NCI-H446 treated with DMSO at 0.1 percent for 48 hours (cell line): ENCODE measurements at places on chromosomes 7 and 10.

- no peak for DNase-seq
Observed at GRCh38 chr10:71773221-71773971, at the start of gene VSIR. Gene VSIR (minus strand): TSS chr10:71773520. CDS start chr10:71773439, 81 bp downstream.

GRCh38 chr10:86651631-86652331 lies 2.6 kb upstream of the OPN4 start:
- no peak for DNase-seq

DNA sequence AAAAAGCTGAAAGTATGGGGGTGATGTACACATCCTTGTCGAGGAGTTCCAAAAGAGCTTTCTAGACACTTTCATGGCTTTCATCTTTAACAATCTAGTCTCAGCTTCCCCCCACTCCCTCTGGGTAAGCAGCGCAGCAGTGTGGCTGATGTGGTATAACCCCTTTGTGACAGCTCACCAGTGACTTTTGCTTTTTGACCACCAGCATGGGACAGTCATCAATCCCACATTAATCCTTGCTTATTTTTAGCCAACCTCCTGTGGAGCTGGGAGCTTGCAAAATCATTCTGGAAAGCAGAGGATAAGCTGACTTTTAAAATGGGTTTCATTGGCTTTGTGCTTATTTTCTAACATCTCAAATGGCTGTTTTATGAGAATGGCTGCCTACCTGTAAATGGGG lies 272.7 kb downstream of the HDAC9 start:
- DNase-seq, result no peak

- DNase-seq, result no peak
Observed at GRCh38 chr7:108104324-108104723, 25.8 kb downstream of the LAMB4 start.

DNA sequence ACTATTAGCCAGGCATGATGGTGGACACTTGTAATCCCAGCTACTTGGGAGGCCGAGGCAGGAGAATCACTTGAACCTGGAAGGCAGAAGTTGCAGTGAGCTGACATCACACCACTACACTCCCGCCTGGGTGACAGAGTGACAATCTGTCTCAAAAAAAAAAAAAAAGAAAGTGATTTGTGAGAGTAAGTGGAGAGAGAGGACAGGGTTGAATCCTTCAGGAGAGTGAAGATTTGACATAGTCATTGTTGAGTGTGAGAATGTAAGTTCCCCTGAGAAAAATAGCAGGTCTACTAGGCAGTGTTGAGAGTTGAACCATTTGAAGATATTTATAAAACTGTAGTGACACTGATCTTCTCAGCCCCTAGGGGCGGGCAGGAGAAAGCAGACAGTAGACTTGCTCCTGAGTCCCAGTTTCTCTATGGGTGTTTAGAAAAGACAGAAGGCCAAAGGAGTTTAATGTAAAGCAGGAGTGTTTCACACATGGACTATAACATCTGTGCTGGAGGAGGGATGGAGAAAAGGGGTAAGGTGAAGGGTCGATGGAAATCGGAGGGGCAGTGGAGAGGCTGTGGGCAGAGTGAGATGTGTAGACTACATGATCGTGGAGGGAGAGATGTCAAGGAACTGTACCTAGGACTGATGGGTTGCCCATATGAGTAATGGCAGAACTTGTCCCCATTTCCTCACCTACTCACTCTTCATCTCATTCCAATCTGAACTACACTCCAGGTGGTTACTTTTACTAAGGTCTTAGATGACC lies 13.7 kb upstream of the LAMB4 start:
- no peak for DNase-seq

DNA sequence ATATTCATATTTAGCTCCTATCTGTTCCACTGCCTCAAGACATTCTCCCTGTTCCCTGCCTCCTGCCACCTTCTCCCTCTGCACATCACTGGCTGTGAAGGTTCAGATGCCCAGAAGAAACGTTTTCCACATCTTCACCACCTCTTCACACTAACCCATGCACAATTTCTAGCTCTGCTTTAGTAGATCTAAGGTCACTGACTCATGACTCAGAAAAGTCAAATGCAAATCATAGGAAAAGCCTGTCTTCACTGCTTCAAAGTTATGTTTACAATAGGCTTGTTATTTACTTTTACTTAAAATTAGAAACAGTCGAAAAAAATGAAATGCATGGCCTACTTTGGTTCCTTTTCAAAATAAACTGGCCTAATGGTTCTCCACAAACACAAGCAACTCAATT lies 2.5 kb downstream of the SCRN1 start:
- no peak for DNase-seq

GRCh38 chr7:120725376-120726039 lies 132.4 kb downstream of the TSPAN12 start:
- DNase-seq, result peak; percentile 58

GRCh38 chr10:51297438-51297837 lies 223.2 kb downstream of the PRKG1 start:
- no peak for DNase-seq

DNA sequence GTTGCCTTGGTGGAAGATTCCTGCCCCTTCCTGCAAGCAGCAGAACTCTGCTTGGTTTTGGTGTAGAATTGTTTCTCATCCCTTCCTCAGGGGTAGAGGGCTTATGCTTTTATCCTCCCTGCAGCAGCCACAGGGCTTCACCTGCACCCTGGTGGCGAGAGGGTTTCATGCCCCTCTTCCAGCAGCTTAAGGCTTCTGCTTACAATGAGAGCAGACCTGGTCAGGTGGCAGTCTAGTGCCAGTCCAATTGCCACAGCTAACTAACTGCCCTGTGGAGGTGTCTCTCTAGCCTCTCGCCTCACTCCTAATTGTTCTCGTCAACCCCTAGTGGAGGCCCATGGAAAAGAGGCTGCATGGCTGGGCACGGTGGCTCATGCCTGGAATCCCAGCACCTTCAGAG lies 19.3 kb downstream of the ACBD7 start:
- DNase-seq, result no peak

DNA sequence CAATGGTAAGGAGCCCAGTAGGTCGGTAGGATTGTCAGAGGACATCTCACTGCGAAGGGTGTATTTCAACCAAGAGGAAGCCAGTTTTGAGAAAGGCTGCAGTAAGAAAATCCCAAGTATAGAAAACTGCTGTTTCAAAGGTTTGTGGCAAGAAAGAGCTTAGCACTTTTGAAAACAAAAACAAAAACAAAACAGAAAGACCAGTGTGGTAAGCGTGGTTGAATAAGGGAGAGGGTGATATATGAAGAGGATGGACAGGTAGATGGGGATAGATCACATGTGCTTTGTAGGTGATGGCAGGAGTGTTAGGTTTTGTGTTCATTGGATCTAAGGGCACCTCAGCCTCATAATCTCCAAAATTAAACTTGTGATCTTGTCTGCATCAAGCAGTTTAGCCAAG lies 141.6 kb upstream of the WNT16 start:
- DNase-seq, result no peak

- no peak for DNase-seq
Observed at GRCh38 chr10:62817121-62817765, 1.1 kb upstream of the EGR2 start.

DNA sequence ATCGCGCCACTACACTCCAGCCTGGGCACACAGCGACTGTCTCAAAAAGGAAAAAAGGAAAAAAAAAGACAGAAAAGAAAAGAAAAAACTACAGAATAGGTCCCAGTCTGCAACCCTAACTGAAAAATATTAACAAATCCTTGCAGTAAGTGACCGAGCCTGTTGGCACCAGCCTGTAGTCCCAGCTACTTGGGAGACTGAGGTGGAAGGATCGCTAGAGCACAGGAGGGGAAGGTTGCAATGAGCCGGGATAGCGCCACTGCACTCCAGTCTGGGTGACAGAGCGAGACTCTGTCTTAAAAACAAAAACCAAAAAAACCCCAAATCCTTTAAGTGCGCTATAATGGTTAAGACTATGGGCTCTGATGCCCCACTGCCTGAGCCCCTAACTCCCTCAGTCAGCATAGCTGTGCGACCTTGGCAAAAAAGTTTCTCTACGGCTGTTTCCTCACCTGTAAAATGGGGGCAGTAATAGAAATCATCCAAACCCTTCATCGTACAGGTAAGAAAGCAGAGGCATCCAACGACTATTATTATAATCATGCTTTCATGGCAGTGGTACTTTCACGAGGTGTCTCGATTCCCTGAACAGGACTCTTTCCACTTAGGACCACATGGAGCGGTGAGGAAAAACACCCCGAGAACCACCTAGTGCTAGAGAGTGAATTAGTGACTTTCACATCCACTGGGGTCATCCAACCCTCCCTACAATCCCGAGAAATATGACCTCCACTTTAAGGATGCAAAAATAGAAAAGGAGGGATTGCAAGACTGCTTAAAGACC lies 755 bp downstream of the TOMM7 start:
- DNase-seq, result no peak

DNA sequence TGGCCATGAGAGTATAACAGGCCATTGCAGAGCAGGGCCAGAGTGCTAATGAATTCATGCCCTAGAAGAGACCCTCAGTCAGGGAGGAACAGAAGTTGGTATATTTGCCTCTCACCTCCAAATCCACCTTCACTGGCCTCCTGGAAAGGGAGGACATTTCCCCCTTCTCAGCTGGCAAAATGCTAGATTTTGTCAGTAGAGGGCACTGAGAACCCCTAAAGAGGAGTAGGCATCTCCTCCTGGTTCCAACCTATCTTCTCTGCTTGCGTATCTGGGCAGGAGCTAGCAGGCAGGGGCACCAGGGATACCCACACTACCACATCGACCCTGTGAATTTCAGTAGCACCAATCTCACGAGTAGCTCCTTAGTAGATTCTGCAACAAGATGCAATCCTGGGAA lies 79.8 kb upstream of the GHITM start:
- DNase-seq, result no peak

DNA sequence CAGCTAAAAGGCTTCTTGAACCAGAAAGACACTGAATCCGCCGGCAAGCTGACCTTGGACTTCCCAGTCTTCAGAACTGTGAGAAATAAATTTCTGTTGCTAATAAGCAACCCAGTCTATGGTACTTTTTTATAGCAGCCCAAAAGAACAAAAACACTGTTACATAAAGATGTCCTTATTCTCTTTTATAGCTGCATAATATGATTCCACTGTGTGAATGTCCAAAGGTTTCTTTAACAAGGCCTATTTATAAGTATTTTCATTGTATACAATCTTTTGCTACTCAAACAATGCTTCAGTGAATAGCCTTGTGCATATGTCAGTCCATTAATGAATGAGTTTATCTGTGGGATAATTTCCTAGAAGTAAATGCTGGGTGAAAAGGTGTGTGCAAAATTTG lies 190.8 kb upstream of the INHBA start:
- no peak for DNase-seq

- no peak for DNase-seq
Observed at GRCh38 chr7:142642316-142642715, 107.0 kb upstream of the PRSS1 start.

DNA sequence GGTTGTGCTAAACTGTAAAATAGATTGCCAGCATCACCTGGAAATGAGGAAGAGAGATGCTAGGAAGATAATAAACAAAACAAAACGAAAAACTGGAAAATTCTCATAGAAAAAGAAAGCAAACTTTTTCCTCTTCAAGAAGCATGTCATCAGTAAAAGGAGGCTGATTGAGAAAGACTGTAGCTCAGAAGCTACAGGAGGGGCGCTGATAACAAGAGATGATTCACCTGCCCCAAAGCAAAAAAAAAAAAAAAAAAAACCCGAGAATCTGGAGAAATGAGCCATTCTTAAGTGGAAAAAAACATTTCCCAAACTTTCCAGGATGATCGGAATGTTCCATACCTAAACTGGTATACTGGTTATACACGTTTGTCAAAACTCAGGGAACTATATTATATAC lies 130.5 kb upstream of the C1QL3 start:
- no peak for DNase-seq

- DNase-seq, result no peak
Observed at GRCh38 chr7:142717453-142717852, 31.8 kb upstream of the PRSS1 start.

GRCh38 chr10:30637881-30638467 lies 8.4 kb upstream of the LYZL2 start:
- DNase-seq, result no peak

DNA sequence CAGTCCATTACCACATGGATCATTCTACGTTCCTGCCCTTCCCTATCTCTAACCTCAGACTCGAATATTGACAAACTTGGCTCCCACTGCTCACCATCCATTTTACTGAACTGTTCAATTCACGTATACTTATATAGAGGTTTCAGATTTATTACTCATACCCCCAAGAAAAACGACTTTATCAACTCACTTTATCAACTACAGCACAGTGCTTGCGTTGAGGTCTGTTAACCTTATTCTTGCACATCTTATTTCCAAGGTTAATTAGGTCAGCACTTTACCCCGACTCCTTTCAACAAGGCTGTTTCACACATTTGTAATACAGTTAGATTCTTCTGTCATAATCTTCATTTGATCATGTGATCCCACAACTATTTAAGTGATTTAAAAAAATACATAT lies 162.3 kb upstream of the AHR start:
- DNase-seq, result no peak

DNA sequence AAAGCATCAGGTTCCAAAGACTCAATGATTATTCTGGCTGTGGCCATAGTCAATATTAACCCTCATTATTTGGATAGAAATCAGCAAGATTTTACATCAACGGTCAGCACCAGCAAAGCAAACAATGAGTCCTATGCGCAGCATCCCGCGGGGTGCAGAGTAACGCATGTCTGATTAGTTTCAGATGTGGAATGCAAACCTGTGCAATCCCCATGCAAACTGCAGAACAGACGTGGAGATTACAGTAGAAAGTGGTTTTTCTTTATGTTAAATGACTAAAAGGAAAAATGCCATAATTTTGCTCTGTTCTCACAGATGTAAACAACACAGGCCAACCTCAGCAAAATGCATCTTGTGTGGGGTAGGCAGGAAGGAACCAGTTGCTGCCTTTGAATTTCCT lies 258.1 kb upstream of the GRB10 start:
- DNase-seq, result no peak

DNA sequence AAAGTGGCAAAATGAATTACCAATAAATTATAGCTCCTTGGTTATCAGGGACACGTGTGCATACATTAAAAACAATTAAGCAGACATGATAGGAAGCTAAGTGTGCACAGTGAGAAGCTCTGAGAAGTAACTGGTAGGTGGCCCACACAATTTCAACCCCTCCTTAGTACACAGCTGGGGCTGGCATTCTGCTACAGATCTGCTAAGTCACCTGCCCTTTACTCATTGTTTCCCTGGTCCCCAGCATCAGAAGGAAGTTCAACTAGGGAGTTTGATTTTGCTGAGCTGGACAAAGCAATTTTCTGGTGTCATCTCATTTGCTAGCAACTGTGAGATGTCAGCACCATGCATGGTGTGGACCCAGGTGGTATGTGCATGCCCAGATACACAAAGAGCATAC lies 424.1 kb upstream of the NPVF start:
- DNase-seq, result no peak

- DNase-seq, result no peak
Observed at GRCh38 chr7:151558575-151558974, 38.9 kb upstream of the RHEB start.

- no peak for DNase-seq
Observed at GRCh38 chr7:144834641-144835144, 1.2 kb downstream of the TPK1 start.

DNA sequence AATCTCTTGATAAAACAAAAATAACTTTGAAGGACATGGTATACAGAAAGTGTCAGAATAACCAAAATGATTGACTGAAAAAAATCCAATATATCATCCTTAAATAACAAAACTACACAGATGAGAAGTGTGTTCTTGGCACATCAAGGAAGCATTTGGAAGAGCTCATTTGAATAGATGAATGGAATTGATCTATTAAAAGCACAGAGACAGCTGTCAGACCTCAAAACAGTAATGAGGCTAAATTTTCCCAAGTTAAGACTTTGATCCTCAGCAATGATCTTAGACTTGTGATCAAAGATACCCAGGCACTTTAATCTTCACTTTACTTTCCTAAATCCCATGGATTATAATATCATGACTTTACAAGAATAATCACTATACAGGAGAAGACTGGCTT lies 395.4 kb upstream of the NFE2L3 start:
- no peak for DNase-seq

- peak; percentile 38 for DNase-seq
Observed at GRCh38 chr7:25359471-25360059, 131.3 kb upstream of the NPVF start.
